Lower leg skin (tissue), 4 donors: ENCODE measurements at places on chromosomes 3 and 15. TPM values are rescaled to one million over a fixed set of nuclear protein-coding genes. Genes with fewer than 3 reads are reported as not detected.

- no peak for DNase-seq
Observed at GRCh38 chr3:103949693-103950092, 1417.0 kb upstream of the ALCAM start.

DNA sequence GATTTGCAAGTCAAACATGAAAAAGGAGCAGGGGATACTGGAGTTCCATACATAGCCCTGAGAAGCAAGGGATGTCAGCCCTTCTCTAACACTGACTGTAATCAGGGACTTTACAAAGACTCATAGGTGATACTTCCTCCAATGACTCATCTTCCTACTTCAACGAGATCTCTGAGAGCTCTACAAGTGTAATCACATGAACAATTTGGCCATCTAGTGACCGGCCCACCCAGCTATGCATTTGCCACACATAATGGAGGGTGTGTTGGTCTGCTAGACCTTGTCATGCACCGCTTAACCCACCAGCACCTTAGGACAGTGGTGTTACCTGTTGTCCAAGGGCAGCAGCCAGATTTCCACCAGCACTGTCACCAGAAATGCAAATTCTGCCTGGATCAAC lies 75.3 kb downstream of the NCEH1 start:
- no peak for DNase-seq

GRCh38 chr3:84586427-84586826 lies 372.4 kb upstream of the CADM2 start:
- no peak for DNase-seq

Gene LRTM1
- not detected for total RNA-seq

- no peak for DNase-seq
Observed at GRCh38 chr3:87498358-87499080, 222.1 kb upstream of the POU1F1 start.

- DNase-seq = no peak
Observed at GRCh38 chr15:83571820-83572707, 81.9 kb upstream of the ADAMTSL3 start.

GRCh38 chr3:28853830-28854229 lies 427.0 kb upstream of the RBMS3 start:
- no peak for DNase-seq

- DNase-seq = no peak
Observed at GRCh38 chr15:89593018-89593417, 17.7 kb downstream of the TICRR start.

- no peak for DNase-seq
Observed at GRCh38 chr3:110667216-110667615, 404.4 kb upstream of the NECTIN3 start.

DNA sequence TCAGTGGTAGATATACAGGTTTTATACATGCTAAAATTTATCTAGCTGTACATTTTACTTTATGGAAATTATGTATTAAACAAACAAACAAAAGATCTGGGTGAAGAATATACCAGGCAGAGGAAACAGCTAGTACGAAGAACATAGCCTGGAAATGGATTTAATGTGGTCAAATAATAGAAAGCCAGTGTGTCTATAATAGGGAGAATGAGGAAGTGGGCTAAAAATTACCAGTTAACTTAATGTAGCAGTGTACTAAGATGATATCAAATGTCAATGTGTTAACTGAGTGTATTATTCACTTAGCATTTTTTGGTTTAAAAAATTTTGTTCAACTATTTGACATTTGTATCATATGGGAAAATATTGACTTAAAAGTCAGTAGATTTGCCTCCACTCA lies 22.8 kb upstream of the SLC15A2 start:
- no peak for DNase-seq

GRCh38 chr15:30073915-30074314 lies 8.8 kb upstream of the GOLGA8J start:
- no peak for DNase-seq

GRCh38 chr3:24615177-24615576 lies 120.5 kb upstream of the THRB start:
- no peak for DNase-seq

Gene EFCAB12
- total RNA-seq = not detected

DNA sequence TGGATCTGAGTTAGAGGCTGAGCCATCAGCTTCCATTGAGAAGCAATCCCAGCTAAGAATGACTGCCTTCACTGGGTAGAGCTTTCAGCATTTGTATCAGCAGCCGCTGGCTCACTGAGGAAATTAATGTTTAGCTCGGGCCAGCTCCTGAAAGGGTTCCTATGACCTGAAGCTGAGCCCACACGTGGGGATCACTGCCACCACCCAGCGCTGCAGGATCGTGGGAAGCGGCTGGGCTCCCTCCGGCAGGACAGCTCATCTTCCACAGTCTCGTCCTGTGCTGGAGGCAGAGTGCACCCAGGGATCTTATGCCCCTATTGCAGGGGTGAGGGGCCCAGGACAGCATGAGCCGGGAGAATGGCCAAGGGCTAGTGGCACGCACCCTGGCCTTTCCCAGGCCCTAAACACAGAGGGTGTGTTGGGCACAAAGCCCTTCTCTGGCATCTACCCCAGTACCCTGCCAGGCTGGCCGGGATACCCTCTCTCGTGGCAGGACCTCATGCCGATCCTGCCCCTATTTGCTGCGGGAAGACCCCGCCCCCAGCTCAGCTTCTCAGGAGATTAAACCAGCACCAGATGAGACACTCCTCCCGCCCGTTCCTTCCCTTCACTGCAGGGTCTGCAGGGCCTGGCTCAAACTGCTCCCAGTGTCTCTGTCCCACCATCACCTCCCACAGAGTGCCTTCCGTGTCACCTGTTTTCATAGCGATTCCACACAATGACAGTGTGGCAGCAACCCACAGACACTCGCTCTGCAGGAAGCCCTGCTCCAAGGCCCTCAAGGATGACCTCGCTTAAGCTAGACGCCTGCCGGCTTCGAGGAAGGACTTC lies 28.5 kb downstream of the KLHL25 start:
- no peak for DNase-seq

Gene EOMES
- total RNA-seq = 0.13 TPM

GRCh38 chr3:11692532-11692813 lies 48.8 kb upstream of the VGLL4 start:
- DNase-seq = no peak

Gene SLC28A1
- total RNA-seq = not detected

- no peak for DNase-seq
Observed at GRCh38 chr15:88250826-88251225, 5.7 kb downstream of the NTRK3 start.

Gene ATP8B4
- 6.3 TPM for total RNA-seq

DNA sequence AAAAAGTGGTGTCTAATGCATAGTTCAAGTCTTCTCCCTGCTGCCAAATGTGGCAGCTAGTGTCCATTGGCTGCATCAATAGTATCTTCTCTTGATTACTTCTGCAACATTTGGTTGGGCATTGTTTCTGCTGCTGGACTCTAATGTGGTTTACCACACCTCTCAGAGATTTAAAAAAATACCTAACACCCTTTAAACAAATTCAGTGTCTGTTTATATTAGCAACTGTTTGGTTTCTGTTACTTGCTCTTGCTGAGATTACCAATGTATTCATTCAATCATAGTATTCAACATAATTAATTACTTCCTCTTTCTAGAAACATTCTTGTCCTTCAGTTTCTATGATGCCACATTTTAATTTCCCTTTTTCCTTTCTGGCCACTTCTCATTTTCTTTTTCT lies 20.3 kb upstream of the NECTIN3 start:
- DNase-seq = no peak

Gene CSPG4
- 9.8 TPM for total RNA-seq

- no peak for DNase-seq
Observed at GRCh38 chr15:68249058-68249713, 19.7 kb upstream of the CLN6 start.

DNA sequence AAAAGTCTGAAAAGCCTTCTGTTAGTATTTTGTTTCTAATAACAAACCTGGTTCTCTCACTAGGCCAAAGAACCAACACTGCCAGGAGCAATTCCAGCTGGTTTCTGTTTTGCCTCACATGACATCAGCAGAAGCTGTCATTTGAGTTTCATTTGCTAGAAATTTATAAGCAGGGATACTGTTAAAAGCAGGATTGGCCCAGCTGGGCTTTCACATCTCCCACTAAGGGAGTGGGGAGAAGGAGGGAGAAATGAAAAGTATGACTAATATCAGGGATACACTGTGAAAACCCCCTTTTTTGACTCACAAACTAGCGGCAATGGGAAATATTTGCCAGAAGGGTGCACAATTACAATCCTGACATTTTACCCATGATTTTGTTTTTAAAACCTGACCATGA lies 5.3 kb downstream of the CCDC80 start:
- no peak for DNase-seq

DNA sequence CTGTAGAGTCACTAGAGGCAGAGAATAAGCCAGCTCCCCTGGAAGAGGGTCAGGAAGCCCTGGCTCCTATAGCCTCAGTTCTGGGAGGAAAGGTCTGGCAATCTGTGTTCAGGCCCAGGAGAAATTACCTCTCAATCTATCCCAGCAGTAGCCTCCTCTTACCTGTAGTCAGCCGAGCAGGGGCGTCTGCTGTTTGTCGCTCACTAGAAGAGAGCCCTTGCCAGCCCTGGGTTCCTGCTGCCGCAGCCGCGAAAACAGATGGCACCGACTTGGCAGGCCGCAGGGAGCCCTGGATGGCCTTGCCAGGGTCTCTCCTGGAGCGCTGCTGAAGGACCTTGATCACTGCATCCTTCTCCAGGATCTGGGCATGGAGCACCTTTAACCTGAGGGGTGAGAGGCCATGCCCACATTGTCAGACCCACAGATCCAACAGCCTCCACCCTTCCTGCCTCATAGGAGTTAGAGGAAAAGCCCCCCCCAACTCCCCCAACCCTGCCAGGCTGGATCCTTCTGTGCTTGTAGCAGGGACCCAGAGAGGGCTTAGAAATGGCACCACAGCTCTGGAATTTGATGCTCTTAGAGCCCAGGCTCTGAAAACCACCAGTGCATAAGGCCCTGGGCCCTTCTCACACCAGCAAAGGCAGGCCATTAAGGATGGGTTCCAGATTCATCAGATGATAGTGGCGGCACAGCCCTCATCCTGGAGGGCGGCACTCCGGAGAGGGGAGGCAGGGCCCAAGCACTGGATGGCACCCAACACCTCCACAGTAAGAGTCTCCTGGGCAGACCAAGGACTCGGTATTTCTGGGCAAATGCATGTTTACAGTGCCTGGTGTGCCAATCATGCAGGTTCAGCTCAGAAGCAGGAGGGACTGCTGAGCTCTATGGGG lies 14.9 kb downstream of the AMOTL2 start:
- no peak for DNase-seq

Gene GOLGA8R
- total RNA-seq = 1.4 TPM

- DNase-seq = no peak
Observed at GRCh38 chr15:67781907-67782690, 43.2 kb upstream of the SKOR1 start.

DNA sequence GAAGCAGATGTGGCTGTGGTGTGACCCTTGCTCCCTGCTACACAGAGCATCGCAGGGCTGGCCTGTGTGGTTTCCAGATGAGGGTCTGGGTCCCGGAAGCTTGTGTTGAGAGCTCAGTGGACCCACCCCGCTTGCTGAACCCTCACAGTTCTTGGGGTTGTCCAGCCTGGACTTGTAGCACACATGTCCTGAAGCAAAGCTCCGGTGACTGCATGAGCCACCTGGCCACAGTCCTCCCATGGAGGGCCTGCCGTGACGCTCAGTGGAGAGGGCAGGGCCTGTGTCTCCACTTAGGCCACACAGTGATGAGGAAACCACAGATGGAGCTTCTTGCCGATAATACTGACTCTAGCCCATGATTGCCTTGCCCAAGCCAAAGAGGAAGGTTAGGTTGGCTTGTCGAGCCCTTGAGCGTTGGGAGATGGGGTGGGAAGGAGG lies 62.6 kb downstream of the RGMA start:
- peak; percentile 74 for DNase-seq
